ENCODE measurements at places on chromosomes 16 and 17.

GRCh38 chr17:78748048-78748729, 33.9 kb downstream of the CYTH1 start:
- no peak for DNase-seq

DNA sequence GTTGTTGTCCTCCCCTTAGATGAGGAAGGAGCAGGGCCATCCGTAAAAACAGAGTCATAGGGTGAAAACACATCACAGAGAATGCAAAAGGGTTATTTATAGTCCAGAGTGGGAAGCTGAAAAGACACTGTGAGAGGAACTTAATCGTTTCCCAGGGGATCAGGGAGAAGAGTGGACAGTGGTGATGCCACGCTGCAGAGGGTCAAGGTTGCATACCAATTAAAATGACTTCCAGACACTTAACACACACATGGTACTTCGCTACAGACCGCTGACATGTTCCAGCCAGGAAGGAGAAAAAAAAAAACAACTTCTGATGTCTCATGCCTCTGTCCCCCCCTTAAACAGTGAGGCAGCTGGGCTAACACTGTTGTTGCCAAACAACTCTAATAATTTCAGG, 713.8 kb upstream of the RBFOX1 start:
- DNase-seq: no peak

GRCh38 chr16:3207086-3207953, 19.3 kb downstream of the OR1F1 start:
- DNase-seq: no peak

GRCh38 chr17:35630530-35631148, 43.5 kb downstream of the AP2B1 start:
- DNase-seq: no peak

GRCh38 chr16:49542391-49542891, 168.8 kb downstream of the C16orf78 start:
- DNase-seq: no peak

GRCh38 chr17:6639586-6640535, 650 bp downstream of the KIAA0753 start:
- DNase-seq: no peak

DNA sequence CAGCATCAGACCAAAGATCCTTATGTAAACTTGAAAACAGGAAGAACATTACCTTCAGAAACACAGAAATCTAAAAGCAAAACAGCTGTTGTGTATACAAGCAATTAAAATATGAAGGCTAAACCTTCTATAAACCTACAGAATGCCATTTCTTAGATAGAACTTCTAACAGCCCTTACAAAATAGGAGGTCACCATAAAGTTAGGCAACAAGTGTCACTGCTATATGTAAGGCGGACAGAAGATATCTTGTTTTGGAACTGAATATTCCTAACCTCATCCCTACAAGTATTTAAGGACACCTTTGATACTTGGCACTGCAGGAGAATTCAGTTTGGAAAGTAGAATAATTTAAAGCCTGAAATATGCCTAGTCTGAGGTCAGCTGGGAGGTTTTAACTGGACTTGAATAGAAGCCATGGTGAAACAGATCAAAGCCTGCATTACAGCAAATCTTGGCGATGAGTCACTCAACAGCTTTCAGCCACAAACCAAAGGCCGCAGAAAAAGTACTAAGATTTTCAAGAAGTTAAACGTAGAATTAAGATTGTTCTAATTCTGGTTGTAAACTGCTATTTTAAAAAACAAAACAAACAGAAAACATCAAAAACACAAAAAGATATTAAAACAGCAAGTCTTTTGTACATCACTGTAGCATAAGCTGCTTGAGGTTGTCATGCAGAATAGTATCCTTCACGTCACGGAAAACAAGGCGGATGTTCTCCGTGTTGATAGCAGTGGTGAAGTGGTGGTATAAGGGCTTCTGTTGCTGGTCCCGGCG, 42.7 kb downstream of the GNA13 start:
- no peak for DNase-seq

DNA sequence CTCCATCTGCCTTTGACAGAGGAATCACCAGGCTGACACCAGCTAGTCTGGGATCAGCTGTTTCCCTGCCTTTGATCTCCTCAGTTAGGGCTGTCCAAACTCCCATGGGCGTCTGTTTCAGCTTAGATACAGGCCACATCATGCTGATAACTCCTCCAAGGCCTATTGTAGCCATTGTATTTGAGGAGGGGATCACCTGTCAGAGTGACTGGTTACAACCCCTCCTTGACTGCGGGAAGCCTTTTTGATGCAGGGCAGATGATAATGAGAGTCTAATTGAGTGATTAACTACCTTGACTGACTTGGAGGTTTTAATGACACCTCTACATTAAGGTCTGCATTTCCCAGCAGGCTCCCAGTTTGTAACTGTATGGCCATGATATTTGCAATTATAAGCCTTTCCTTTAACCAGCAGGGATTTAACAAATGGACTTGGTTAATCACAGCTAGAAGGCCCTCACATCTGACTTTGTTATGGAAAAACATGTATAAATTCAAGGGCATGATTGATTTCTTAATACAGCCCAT, 863.5 kb downstream of the KCNJ2 start:
- DNase-seq: no peak

DNA sequence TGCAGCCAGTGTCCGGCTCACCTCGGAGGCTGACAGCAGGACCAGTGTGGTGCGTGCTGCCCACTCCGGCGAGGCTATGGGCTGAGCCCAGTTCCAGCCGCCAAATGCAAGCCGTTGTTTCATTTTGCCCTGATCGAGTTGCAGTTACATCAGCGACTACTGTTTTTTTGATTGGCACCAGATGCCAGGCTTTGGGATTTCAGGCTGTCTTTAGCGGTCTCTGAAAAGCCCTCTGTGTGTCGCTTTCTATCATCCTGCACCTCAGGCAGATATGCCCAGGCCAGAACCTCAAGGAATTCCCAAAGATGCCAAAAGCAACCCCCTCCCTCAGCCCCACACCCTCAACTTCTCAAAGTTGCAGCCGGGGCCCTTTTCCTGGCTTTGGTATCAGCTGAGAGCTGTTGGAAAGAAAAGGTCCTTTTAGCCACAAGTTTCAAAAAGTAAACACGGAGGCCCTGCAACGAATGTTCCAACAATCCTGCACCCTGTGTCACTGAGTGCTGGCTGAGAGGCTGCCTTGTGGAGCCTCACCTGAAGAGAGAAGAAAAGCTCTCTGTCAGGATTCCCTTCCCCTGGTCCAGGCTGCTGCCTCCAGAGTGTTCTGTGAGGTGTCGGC, 58.9 kb downstream of the WWP2 start:
- DNase-seq: no peak

DNA sequence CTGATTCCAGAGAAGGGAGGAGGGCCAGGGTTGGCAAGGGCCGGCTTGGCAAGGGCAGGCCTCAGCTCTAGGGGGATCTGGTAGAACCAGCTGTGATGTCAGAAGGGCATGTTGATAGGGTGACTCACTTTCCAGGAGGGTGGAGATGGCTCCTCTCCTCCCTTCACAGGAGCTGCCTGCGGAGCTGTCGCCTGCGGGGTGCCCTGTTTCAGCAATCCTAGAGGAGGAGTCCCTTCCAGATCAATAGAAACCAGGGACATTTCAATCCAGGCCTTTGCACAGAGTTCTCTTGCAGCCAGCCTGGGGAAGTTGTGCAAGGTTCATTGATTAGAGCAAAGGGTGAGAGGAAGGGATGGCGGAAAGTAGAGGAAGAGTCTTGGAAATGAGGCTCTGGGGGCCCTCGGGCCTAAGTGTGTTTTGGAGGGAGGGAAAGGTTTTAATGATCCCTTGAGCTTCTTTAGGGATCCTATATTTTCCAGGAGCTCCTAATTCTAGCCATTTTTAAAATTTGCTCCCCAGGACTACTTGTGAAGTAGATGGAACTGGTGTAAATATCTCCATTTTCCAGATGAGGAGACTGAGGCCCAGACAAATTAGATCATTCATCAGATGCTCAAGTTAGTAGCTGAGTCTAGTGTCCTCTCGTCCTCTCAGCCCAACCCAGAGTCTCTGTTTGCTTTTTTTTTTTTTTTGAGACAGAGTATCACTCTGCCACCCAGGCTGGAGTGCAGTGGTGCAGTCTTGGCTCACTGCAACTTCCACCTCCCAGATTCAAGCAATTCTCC, 24.8 kb upstream of the CSNK2A2 start:
- no peak for DNase-seq

DNA sequence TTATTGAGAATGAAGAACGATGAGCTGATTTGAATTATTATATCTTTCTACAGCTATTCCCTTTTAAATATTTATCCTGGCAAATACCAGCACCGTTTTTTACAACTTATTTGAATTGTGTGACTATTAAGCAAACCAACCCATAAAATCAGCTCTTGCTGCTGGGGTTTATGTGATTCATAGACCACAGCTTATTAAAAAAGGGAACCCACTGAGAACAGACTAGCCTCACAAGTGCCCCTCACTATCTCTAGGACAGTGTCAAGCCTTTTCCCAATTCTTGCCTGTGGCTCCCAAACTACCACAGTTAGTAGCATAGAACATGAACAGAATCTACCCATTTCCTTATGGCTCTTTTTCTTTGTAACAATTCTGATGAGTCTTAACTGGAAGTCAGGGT, 6.1 kb upstream of the LIG3 start:
- no peak for DNase-seq

GRCh38 chr17:81701288-81702071, 1.7 kb upstream of the MRPL12 start:
- no peak for DNase-seq

DNA sequence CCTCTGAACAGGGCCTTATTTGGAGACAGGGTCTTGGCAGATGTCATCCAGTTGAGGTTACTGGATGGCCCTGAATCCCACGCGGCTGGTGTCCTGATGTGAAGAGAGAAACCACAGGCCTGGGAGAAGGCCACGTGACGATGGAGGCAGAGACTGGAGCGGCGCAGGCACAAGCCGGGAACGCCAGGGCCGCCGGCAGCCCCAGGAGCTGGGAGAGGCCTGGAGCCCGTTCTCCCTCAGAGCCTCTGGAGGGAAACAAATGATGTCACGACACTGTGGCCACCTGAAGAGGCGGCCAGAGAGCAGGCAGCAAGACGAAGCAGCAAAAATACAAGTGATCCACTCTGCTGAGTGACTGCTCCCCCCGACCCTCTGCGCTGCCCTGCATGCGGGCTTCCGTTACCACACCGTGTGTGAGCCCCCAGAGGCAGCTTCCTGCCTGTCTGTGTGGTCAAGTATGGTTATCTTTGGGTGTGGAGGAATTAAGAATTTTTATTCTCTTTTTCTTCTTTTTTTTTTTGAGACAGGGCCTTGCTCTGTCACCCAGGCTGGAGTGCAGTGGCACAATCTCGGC, 11.6 kb downstream of the CD7 start:
- DNase-seq: no peak

- DNase-seq: peak; percentile 66
Observed at GRCh38 chr17:57603546-57603945, 141.6 kb downstream of the CCDC182 start.

DNA sequence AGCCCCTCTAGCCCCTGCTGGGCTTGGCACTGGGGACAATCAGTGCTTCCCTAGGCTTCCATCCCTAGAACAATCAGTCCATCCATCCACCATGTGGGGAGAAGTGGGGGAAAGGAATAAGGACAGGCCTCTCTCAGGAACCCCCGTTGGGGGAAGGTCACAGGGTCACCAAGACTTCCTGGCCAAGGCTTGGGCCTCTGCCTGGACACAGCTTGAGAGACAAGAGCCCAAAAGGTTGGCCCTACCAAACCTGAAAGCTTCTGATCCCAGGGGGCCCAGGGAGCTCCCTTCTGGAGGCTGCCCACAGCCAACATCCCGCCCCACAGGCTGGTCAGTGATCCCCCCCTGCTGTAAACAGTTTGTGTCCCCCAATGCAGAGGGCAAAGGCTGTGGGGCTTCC, 16.2 kb upstream of the MTMR4 start:
- no peak for DNase-seq
